ENCODE measurements at places on chromosomes 2 and 18.

- H3K4me3 ChIP-seq, result no peak overlapping the region
- no peak overlapping the region for H3K27ac ChIP-seq
- H3K36me3 ChIP-seq, result peaks cover 1% of the 10 kb centered on the region
- no peak for DNase-seq
- H3K4me1 ChIP-seq, result peaks cover 9% of the 10 kb centered on the region
Measured at GRCh38 chr2:46053564-46053963, 243.6 kb upstream of the EPAS1 start.

GRCh38 chr2:190889175-190889943 lies 8.7 kb downstream of the GLS start:
- peaks cover 3% of the 10 kb centered on the region for H3K36me3 ChIP-seq
- peaks cover 81% of the 10 kb centered on the region for H3K4me1 ChIP-seq
- no peaks in the 10 kb centered on the region for H3K27me3 ChIP-seq
- no peak for DNase-seq
- H3K27ac ChIP-seq, result peak overlapping the region; percentile 86

GRCh38 chr18:11882636-11883035 lies 25.5 kb downstream of the MPPE1 start:
- H3K27me3 ChIP-seq, result no peaks in the 10 kb centered on the region
- no peak overlapping the region for H3K4me3 ChIP-seq
- H3K27ac ChIP-seq, result no peak overlapping the region
- H3K4me1 ChIP-seq, result no peaks in the 10 kb centered on the region

GRCh38 chr2:190447766-190448165 lies 39.6 kb downstream of the MFSD6 start:
- H3K27me3 ChIP-seq, result no peaks in the 10 kb centered on the region
- no peak overlapping the region for H3K27ac ChIP-seq
- H3K36me3 ChIP-seq, result no peaks in the 10 kb centered on the region
- DNase-seq, result no peak

DNA sequence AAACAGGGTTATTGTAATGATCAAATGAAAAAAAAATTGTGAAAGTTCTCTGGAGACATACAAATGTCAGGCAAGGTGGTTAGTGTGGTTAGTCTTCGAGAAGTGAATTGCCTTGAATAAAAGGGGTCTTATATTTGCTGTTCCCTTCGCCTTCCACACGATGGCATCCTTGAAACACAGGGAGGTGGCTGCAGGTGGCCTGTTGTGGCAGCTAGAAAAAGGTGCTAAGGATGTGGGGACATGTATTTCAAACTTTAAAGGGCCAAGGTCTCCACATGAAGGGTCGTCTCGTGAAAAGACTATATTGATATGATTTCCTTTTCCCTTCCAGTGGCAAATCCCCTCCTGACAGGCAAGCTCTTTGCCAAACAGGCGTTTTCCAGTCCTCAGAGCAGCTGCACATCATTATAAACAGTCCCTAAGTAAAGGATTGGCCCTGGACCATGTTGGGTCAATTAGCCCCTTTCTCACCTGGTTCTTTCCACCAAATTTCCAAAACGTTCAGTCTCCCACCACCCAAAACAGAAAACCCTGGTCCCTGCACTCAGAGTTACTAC lies 68.5 kb downstream of the COPS8 start:
- H3K4me1 ChIP-seq, result peaks cover 58% of the 10 kb centered on the region
- H3K36me3 ChIP-seq, result no peaks in the 10 kb centered on the region
- H3K4me3 ChIP-seq, result no peak overlapping the region
- H3K27me3 ChIP-seq, result no peaks in the 10 kb centered on the region
- H3K27ac ChIP-seq, result no peak overlapping the region
- no peak for DNase-seq

DNA sequence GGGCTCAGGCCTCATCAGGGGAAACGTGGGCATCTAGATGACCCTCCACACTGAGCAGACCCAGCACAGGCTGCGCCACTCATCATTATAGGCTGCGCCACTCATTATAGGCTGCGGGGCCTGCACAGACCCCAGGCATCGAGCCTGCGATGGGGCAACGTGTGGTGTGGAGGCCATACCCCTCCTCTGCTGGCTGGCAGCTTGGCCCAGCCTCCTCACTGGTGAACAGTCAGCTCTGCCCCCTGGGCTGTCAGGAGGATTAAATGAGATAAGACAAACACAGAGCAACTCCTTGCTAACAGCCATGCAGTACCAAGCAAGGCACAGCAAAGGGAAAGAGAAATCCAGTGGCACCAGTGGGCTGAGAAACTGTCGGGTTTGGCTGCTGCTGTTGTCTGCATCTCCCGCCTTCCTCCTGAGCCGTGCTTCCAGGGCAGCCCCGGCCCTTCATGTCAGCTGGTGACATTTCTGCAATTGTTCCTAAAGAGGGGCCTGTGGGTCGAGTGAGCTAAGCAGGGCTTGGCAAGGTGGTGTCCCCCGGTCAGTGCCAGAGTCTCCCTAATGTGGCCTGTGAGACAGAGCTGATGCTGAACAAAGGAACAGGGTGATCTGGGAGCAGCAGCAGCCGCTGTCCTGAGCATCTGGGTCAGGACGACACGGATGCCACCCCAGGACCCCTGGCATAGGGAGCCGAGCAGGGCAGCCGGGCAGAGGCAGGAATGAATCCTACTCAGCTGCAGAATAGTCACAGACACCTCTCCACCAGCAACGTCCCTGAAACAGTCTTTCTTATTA lies 48.7 kb downstream of the RRM2 start:
- no peak overlapping the region for H3K27ac ChIP-seq
- no peaks in the 10 kb centered on the region for H3K27me3 ChIP-seq
- peaks cover 2% of the 10 kb centered on the region for H3K36me3 ChIP-seq
- no peak for DNase-seq
- H3K4me1 ChIP-seq, result peaks cover 21% of the 10 kb centered on the region
- H3K4me3 ChIP-seq, result no peak overlapping the region

DNA sequence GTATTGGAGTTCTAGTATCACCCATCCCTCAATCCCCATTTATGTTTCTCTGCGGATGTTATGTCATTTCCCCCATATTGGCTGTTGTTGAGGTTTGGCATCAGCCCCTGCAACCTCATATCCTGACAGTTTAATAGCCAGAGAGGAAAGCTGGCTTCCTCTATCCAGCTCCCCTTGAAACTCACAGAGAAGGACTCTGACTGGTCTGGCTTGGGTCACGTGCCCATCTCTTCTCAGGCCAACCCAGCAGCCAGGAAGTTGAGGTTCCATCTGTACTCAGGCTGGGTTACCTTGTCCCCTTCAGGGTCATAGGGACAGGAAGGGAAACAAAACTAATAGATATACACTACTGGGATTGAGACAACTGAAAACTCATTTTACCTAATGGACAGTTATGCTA lies 148.0 kb upstream of the SLC14A2 start:
- peaks cover 5% of the 10 kb centered on the region for H3K27me3 ChIP-seq
- no peaks in the 10 kb centered on the region for H3K4me1 ChIP-seq
- DNase-seq, result no peak
- H3K27ac ChIP-seq, result no peak overlapping the region
- no peak overlapping the region for H3K4me3 ChIP-seq

- no peaks in the 10 kb centered on the region for H3K27me3 ChIP-seq
- no peaks in the 10 kb centered on the region for H3K4me1 ChIP-seq
- no peak overlapping the region for H3K27ac ChIP-seq
- no peaks in the 10 kb centered on the region for H3K36me3 ChIP-seq
- no peak for DNase-seq
Measured at GRCh38 chr2:181828122-181828705, 63.3 kb upstream of the ITPRID2 start.

GRCh38 chr18:22698711-22699110 lies 234.4 kb upstream of the RBBP8 start:
- H3K4me3 ChIP-seq, result no peak overlapping the region
- peaks cover 10% of the 10 kb centered on the region for H3K4me1 ChIP-seq
- H3K27me3 ChIP-seq, result no peaks in the 10 kb centered on the region
- no peaks in the 10 kb centered on the region for H3K36me3 ChIP-seq
- no peak for DNase-seq

DNA sequence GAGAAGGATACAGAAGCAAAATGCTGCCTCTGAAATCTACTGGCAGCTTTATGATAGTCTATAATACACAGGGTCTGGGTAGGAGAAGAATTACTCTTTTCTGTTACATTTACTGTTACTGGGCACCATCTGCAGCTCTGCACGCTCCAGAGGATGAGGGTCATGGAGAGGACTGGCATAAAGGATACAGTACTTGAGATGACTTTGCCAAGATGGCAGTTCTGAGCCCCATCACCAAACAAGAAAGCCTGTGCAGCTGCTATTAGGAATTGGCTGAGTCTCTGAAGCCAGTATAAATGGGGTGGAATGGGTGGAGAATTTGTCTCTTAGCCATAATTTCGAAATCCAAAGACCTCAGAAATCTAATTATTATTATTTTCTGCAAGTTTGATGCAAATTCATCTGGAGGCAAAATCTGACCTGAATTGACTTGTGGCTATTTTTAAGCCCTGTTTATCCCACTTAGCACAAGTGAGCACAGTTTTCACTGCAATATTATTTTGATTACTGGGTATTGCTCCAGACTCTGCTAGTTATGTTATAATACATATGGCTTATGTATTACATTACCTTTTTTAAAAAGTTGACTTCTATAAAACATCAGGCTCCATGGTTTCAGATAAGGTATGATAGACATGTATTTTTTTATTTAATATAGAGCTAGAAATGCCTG lies 579.5 kb downstream of the MBD2 start:
- no peak overlapping the region for H3K27ac ChIP-seq
- no peak for DNase-seq
- H3K4me1 ChIP-seq, result no peaks in the 10 kb centered on the region
- peaks cover 3% of the 10 kb centered on the region for H3K36me3 ChIP-seq
- H3K4me3 ChIP-seq, result no peak overlapping the region

DNA sequence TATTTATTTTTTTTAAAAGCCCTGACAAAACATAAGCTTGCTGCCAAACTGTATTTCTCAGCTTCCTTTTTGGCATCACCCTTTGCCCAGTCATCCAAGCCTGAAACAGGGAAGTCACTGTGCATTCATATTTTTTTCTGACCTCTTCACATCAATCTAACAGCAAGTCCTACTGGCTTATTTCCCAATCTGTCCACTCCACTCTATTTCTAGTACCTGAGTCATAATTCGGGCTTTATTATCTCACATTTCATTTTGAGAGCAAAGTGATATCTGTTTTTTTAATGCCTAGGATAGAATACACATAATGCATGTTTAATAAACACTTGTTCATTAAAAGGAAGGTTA lies 5.1 kb downstream of the HNMT start:
- DNase-seq, result no peak
- no peaks in the 10 kb centered on the region for H3K36me3 ChIP-seq
- peaks cover 31% of the 10 kb centered on the region for H3K4me1 ChIP-seq
- H3K27ac ChIP-seq, result peak overlapping the region; percentile 56

DNA sequence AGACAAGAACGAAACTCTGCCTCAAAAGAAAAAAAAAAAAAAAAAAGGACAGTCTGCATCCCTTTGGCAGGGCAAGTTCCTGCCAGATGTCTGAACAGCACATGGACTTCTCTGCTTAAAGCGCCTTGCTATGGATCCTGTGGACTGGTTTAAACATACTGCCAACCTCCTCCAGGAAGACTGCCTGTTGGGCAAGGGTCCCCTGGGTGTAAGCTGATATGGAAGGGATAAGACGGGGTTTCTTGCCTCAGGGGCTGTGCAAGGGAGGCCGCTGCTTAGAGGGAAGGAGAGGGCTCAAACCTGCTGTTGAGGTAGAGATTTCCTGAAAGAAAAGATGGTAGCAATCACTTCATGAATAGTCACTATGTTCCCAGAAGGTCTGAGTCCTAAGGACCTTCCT lies 22.2 kb downstream of the SKA1 start:
- no peak overlapping the region for H3K27ac ChIP-seq
- no peak for DNase-seq
- no peaks in the 10 kb centered on the region for H3K36me3 ChIP-seq
- no peaks in the 10 kb centered on the region for H3K4me1 ChIP-seq
- H3K4me3 ChIP-seq, result no peak overlapping the region
- peaks cover 2% of the 10 kb centered on the region for H3K27me3 ChIP-seq

DNA sequence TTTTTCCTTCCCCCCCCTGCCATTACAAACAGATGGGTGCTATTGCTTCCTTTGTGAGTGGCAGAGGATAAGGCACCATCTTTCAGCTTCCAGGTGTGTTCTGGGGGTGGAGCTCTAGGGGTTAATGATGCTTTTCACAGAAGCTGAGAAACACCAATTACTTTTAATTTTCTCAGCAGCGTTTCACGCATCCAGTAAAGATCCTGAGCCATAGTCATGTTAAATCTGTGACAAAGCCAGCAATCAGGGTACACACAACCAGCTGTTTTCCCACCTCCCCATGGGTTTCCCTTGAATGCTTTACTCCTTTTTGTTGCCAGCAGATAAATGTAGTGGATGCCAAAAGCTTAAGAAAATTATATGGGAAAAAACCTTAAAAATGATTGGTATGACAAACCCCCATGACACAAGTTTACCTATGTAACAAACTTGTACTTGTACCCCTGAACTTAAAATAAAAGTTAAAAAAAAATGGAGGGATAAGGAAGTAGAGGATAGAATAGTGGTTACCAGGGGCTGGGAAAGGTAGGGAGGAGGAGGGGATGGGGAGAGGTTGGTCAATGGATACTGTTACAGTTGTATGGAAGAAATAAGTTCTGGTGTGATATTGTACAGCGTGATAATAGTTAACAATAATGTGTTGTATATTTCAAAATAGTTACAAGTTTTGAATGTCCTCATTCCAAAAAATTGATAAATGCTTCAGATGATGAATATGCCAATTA lies 70.0 kb downstream of the ACOXL start:
- H3K4me1 ChIP-seq, result no peaks in the 10 kb centered on the region
- DNase-seq, result no peak
- H3K27me3 ChIP-seq, result peaks cover 57% of the 10 kb centered on the region
- peaks cover 4% of the 10 kb centered on the region for H3K36me3 ChIP-seq
- H3K4me3 ChIP-seq, result no peak overlapping the region
- H3K27ac ChIP-seq, result no peak overlapping the region

DNA sequence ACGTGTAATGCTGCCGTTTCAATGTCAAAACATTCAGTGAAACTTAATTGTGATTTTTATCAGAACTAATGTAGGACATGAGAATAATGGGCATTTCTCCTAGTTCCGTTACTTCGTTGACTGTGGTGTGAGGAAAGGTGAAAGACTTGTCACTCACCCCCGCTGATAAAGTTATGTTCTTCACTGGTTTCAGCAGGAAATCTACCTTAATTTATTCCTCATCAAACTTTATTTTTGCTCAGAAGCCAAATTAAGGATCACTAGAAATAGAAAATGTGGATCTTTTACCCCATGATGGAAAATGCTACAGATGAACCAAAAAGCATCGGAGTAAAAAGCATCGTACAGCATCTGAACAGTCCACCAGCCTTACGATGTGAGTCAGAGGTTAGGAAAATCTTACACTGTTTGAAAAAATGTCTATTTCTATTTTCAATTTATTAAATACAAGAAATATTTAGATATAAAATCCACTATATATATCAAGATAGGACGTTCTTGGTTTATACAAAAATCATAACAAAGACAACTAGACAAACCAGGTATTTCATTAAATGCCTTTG lies 1.0 kb upstream of the ROCK1 start:
- peak overlapping the region; percentile 93 for H3K4me3 ChIP-seq
- peak overlapping the region; percentile 99 for H3K27ac ChIP-seq
- H3K36me3 ChIP-seq, result no peaks in the 10 kb centered on the region

GRCh38 chr2:216619411-216620393 lies 13.5 kb upstream of the IGFBP2 start:
- peak overlapping the region; percentile 95 for H3K27ac ChIP-seq
- DNase-seq, result no peak

GRCh38 chr18:24818441-24818840 lies 358.0 kb downstream of the HRH4 start:
- DNase-seq, result no peak
- H3K27ac ChIP-seq, result no peak overlapping the region
- H3K27me3 ChIP-seq, result peaks cover 4% of the 10 kb centered on the region
- H3K4me1 ChIP-seq, result no peaks in the 10 kb centered on the region
